ENCODE measurements at places on chromosomes 5 and 9.

DNA sequence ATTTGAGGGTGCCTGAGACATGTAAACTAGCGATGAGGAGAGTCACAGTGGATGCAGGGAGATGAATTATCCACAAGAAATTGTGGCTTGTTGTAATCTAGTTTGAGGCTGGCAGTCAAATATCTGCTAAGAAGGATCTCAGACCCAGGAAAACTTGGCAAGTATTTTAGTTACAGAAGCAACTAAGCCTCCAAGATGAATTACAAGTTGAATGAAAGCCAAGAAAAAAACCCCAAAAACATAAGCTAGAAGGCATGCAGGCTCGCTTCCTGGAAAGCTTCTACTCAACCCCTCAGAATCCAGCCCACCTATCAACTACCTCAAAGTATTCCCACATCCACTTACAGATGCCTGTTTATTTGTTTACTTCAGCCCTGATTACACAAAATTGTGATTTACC is 696.9 kb downstream of the MAT2B start:
- no peak for DNase-seq

GRCh38 chr9:13845460-13845859 is 468.5 kb downstream of the NFIB start:
- no peak for DNase-seq

GRCh38 chr5:163540696-163541095 is 35.3 kb downstream of the MAT2B start:
- DNase-seq = no peak

GRCh38 chr9:117464941-117465616 is 50.2 kb upstream of the ASTN2 start:
- no peak for DNase-seq

DNA sequence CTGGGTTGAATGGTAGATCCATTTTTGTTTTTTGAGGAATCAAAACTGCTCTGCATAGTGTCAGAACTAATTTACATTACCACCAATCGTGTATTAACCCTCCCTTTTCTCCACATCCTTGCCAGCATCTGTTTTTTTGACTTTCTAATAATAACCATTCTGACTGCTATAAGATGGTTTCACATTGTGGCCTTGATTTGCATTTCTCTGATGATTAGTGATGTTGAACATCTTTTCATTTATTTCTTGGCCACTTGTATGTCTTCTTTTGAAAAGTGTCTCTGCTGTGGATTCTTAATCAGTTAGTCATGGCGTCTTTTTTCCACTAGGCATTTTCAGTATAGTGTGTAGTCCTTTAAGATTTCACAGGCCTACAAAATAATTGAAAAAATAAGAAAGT is 2144.3 kb upstream of the C9orf72 start:
- no peak for DNase-seq

DNA sequence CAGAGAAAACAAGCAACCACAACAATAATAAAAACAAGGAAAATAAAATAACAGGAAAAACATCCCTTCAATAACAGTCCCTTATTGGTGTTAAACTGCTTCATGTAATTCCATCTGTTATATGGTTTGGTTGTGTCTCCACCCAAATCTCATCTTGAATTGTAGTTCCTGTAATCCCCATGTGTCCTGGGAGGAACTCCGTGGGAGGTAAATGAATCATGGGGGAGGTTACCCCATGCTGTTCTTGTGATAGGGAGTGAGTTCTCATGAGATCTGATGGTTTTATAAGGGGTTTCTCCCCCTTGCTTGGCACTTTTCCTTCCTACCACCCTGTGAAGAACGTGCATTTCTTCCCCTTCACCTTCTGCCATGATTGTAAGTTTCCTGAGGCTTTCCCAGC is 369.8 kb downstream of the TMEM232 start:
- no peak for DNase-seq

GRCh38 chr5:50553560-50553984 is 112.5 kb upstream of the EMB start:
- DNase-seq = no peak

DNA sequence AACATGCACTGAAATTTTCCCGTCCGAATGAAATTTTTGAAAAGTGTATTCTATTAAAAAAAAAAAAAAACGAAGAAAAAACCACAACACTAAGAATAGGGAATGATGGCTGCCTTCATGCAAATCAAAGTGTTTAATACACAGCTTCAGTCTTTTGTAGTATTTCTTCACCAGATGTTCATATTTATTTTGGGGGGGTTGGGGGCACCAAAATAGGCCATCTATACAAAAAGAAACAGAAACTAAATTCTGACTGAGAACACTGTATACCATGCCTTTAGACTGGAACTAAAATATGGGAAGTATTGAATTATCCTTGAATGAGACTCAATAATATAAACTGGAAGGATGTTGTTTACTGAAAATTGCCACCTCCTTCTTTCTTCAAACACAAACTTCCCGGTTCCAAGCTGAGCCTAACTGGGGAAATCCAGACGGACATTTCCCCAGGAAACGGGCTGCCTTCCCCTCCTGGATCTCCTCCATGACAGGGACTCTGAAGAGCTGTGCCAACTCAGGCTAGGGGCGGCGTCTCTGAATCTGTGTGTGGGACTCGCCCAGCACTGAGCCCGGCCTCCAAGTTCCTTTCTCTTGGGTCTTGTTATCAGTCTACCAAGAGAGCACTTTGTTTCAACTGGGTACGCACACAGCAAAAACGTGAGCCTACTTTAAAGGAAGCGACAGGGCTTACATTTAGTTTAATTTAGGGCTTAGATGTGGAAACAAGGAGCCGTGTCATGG is 511.3 kb upstream of the ADAMTS16 start:
- DNase-seq = no peak

DNA sequence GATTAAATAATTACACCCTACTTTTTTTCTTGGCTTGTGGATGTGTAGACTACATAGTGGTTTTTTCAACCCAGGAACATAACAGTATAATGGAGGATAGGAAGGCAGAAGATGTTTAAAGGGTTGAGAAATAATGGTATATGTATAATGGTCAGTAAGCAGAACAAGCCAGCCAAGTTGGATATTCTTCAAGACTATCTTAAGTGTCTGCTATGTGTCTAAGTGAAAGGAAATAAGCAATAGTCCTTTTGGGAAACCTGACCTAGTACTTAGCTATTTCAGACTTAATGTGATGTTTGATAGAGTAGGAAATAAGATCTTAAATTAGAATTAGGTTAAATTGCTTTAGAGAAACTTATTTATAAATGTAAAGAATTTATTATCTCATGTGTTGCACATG is 85.7 kb downstream of the PTPDC1 start:
- DNase-seq = no peak

DNA sequence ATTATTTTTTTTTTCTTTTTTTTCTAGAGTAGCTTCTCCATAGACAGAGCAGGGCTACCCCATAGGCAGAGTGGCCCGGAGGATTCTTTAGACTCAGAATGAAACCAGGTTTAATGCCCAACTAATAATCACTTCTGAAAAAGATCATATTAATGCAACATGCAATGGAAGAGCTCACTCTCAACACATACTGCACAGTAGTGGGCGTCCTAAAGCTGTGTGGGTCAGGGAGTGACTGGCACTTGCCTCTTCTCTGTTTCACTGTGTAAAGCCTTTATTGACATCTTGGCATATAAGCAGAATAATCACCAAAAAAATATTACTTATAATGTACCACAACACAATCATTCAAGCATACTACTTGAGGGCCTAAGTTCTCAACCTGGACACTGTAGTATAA is 11.1 kb downstream of the PWWP2A start:
- DNase-seq = no peak

DNA sequence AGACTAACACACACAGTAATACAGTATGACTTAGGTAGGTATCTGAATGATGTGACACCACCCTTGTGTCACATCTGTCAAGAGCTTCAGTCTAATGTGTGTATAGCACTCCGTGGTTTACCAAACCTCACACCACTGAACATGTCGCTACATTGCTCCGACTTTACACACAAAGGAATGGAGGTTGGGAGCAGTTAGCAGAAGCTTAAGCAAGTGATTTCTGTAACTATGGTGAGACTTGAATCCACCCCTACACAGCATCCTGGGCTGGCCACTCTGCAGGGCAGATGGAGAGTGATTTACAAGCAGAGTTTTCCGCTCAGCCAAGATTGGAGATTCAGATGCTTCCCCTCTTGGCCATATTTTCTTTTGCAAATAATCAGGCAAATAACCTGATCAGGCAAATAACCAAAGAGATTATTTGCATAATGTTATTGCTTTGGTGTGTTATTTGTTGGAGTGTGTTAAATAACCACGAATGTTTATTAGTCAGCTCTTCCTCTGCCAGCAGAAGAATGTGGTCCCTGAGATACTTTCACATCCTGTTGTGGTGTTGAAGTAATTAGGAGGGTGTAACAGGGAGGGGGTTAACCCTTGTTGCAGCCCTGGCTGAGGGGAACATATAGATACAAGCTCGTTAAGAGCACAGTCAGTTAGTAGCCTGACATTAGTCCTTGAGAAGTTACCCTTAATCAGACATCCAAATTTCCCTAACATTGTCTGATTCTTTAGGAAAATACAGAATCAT is 92.8 kb downstream of the SNX18 start:
- peak; percentile 75 for DNase-seq

GRCh38 chr9:127446713-127447415 is 4.3 kb downstream of the RPL12 start:
- no peak for DNase-seq

DNA sequence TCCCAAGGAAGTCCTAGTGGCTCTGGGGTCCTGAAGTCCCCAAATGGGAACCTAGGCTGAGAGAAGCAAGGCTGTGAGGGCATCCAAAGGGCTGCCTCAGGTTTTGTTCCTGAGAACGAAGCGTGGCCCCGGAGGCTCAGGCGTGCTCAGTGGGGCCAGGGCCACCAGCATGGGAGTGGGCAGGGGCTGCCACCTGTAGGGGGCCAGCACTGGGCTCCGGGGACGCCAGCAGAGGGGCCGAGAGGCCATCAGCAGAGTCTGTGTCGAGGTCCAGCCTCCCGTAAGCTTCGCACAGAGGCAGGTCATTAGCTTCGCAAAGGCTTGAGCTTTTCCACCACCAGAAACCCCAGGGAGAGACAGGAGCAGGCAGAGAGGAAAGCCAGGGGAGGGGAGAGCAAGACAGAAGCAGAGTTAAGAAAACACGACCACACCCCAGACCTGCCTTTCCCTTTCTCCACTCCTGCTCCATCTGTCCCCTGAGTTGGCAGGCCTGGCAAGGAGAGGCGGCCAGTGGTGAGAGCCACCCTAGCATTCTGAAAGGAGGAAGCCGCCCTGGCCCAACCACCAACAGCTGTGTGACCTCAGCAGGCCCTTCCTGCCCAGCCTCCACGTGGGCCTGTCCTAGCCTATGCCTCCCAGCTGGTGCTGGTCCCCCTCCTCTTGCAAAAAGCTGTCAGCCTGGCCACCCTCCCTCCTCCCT is 5.5 kb upstream of the SURF6 start:
- no peak for DNase-seq

- DNase-seq = no peak
Measured at GRCh38 chr5:168908207-168908606, 329.0 kb upstream of the PANK3 start.

DNA sequence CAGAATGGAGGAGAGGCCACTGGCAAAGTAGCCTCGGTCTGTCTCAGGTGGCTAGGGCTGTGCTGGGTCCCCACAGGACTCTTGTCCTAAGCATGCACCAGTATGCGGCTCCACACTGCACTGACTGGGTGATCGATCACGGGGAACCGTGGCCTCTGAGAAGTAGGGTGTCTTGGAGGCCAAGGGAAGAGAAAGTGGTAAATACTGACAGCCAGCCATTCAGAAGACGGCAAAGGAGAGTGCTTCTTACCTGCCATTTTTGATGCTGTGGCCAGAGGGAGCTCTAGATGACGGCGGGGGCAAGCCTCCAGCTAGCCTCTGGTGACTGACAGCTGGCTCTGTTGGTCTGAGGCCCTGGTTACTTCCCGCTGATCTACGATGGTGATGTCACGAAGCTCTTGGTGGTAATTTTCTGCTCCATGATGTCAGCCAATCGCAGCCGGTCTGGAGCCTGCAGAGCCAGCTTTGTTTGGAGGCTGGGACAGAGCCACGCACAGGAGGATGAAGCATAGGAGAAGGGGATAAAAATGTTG is 40.4 kb upstream of the GADD45G start:
- no peak for DNase-seq

DNA sequence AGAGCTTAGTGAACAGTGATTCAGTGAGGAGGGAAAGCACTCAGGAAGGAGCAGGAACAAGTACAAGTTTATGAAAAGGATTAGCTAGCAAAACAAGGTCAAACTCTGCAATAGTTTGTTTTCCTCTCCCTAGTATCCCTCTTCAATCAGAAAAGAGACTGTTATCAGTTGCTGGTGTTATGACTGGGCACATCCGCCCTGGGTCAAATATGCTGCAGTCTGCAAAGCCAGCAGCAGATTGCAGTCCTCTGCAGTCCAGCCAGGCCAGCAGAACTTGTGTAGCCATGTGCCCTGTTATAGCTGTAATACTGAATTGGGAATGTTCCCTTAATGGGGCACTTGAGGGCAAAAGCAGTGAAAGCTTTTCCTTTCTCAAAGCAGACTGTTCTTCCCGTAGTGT is 12.0 kb downstream of the PCDHAC2 start:
- DNase-seq = no peak

DNA sequence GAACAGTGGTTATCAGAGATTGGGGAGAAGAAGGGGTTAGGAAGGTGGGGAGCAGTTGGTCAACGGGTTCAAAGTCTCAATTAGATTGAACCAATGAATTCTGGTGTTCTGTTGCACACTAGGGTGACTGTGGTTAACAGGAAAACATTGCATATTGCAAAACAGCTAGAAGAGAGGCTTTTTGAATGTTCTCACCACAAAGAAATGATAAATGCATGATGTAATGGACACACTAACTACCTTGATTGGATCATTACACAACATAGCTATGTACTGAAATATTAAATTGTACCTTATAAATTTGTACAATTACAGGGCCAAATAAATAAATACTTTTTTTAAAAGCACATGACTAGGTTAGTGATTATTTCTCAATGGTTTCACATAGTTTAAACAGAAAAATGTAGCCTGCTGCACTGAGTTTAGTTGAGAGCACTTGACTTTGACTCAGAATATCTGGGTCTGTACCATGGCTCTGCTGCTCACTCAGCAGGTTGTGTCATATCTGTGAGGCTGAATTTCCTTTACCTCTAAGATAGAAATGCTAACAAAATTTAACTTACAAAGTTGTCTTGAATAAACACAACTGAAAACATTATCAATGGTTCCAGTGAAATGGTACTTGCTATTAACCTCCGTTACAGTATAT is 30.4 kb downstream of the NUDT12 start:
- no peak for DNase-seq

DNA sequence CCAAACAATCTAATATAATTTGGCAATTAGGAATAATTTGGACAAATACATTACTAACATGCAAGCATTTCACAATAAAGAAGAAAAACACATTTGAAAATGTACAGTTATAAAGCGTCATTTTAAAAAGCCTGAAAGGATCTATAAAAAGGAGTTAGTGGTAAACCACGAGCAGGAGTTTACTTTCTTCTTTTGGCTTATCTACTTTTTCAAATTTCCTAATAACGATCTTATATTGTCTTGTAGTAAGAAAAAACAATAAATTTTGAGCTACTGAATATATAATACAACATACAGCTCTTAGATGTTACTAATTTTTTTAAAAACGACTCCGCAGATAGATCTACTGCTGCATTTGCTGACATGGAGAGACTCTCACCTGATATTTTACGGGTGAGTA is 79.9 kb downstream of the SMIM23 start:
- peak; percentile 39 for DNase-seq

- DNase-seq = no peak
Measured at GRCh38 chr5:158013939-158014338, 155.0 kb upstream of the CLINT1 start.

All from SIG-M5 (cell line).